NCI-H446 (cell line): ENCODE measurements at places on chromosomes 13 and 19.

DNA sequence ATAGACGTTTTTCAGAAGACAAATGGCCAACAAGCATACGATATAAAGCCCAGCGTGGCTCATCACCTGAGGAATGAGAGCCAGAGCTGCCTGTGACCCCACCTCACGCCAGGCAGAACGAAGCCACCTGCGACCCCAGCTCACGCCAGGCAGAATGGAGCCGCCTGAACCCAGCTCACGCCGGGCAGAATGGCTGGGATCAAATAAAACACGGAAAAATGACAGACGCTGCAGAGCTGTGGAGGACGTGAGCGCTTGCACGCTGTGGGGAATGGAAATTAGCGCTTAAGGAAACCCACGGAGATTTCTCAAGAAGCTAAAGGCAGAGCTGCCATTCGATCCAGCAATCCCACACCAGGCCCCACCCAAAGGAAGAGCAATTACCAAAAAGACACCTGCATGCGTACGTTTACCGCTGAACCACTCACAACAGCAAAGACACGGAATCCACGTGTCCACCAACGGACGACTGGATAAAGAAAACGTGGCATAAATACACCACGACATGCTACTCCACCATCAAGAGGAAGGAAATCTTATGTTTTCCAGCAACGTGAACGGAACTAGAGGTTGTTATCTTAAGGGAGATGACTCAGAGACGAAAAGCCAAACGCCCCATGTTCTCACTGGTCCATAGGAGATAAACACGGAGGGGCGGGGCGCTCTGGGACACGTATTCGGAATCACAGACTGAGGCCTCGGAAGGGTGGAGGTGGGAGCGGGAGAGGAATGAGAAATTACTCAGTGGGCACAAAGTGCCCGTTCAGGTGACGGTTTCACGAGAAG, 30.7 kb upstream of the C13orf46 start:
- no peak for DNase-seq

GRCh38 chr13:66933527-66933926, 296.6 kb downstream of the PCDH9 start:
- no peak for DNase-seq

GRCh38 chr19:50882188-50882587, 8.9 kb downstream of the KLK2 start:
- DNase-seq, result no peak

GRCh38 chr13:85806553-85807175, 7.4 kb upstream of the SLITRK6 start:
- DNase-seq, result no peak

GRCh38 chr13:29125191-29125933, 305.2 kb downstream of the MTUS2 start:
- DNase-seq, result no peak

DNA sequence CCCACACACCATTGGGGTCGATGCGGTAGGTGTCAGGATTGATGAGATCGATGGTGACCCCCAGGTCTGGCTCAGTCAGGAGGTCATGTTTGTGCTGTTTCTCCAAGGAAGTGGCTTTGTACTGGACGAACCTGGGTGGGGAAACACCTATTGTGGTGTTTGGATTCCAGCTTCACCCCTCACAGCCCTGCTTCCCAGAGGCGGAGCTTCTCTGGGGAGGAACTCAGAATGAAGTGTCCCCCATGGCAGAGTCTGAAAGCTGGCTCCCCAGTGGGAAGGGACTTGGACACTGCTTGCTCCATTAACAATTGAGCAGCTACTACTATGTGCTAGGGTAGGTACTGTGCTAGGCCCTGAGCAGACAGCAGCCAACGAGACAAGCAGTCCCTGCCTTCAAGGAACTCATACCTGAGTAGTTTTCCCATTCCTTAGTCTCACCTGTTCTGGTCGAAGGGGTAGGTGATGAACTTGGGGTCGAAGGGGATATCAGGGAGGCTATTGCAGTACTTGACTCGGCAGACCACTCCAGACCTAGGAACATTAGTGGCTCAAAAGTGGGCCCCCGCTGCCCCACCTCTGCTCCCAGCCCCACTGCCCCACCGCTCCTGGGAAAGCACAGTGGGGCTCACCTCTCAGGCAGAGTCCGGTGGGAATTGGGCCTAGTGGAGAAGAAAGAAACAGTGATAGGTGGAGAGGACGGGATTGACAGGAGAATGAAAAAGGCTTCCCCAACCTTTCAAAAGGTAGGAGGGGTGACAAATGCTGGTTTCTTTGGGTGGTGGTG, 1.1 kb downstream of the PAF1 start:
- no peak for DNase-seq

- no peak for DNase-seq
Observed at GRCh38 chr19:1001538-1002166, 1.4 kb downstream of the GRIN3B start.

DNA sequence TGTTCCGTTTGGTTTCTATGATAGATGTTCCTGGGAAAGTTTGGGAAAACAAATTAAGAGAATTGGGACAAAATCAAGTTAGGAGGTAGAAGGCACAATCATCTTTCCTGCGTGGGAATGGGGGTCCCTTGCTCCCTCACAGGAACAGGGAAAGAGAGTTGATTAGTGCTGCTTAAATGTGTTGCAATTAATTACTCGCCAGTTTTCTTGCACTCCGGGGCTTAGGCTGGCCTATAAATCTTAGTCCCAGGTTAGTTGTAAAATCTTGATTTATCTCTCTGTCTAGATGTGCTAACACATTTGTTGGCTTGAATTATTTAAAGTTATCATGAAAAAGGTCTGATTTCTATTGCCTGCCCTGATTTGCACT, 10.1 kb downstream of the B3GLCT start:
- DNase-seq, result no peak

DNA sequence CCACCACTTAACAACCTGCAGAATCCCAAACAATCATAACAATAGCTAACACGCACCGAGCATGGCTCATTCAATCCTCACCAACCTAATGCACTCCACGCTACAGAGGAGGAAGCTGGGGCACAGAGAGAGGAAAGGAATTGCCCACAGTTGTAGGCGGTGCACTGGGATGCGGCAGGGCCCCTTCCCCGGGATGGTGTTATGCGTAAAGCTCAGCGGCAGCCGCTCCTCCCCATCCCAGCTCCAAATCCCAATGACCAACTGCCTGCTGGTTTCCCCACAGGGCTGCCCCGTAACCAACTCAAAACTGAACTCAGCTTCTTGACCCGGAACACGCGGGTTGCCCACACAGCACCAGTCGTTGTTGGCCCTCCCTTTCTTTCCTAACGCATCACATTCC, 42.2 kb downstream of the SERP2 start:
- no peak for DNase-seq

- no peak for DNase-seq
Observed at GRCh38 chr13:108549934-108550333, 79.5 kb upstream of the MYO16 start.

GRCh38 chr13:98222816-98223215, 45.7 kb upstream of the RNF113B start:
- no peak for DNase-seq

- DNase-seq, result no peak
Observed at GRCh38 chr13:27583645-27584044, 36.7 kb downstream of the LNX2 start.

DNA sequence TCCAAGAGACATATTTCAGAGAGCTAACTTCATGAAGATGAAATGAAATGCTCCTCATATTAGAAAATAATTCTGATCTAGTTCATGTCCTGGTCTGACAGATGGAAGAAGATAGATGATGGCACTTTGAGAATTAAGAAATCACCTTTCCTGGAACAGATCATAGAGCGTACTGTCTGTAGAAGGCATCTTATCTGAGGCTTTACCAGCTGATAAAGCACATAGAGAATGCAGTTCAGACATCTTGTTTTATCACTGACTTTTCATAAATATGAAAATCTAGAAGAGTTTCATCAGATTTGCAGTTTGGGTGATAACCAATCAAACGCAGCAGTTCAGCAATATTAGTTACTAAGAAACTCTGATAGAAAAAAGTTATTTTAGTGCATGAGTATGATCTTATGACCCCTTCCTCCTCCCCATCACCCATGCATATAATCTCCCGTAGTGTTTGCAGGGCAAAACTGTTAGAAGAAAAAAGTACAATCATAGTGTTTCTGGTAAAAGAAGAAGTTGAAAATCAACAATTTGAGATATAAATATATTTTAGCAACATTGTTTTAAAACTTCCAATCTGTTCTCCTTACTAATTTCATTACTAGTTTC, 585.2 kb downstream of the PCDH9 start:
- no peak for DNase-seq

GRCh38 chr13:28457521-28457920, 37.4 kb downstream of the FLT1 start:
- DNase-seq, result no peak

DNA sequence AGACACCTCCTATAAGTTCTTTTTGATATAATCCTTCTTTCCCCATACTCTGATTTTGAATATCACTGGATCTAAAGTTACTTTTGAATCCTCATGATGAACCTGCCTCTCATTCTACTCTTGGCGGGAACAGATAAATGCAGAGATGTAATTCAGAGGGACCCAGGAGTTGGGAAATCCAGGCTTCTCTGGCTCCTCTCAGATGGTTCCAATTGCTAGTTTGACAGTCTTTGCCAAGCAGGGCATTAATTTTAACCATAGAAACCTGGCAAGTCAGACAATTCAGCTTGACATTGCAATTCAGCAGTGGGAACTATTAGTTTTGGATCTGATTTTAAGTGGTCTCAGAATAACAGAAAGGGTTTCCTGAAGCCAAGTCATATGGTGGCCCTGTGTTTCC, 67.3 kb upstream of the KLF12 start:
- no peak for DNase-seq

- DNase-seq, result no peak
Observed at GRCh38 chr13:20891768-20892167, 10.8 kb downstream of the XPO4 start.

GRCh38 chr19:6038634-6039405, 60.9 kb upstream of the RANBP3 start:
- DNase-seq, result peak; percentile 35

- no peak for DNase-seq
Observed at GRCh38 chr13:41307884-41308640, 3.0 kb upstream of the NAA16 start.

GRCh38 chr13:42377640-42378382, 105.9 kb downstream of the AKAP11 start:
- DNase-seq, result no peak

DNA sequence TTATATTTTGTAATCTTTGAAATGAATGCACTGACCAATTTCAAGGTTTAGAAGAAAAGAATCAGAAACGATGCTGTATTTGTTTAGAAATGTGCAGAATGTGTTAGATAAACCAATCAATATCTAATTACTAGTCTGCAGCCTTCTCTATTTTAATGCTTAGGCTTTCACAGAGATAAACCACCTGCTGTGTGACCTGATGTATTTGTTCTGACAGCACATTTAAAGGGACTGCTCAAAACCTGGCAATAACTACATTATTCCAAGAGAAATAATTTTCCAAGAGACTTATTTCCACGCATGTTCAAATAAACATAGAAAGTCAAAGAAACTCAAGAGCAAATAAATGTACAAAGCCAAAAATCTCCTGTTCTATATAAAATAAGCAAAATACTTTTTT, 641.6 kb upstream of the PCDH20 start:
- no peak for DNase-seq

DNA sequence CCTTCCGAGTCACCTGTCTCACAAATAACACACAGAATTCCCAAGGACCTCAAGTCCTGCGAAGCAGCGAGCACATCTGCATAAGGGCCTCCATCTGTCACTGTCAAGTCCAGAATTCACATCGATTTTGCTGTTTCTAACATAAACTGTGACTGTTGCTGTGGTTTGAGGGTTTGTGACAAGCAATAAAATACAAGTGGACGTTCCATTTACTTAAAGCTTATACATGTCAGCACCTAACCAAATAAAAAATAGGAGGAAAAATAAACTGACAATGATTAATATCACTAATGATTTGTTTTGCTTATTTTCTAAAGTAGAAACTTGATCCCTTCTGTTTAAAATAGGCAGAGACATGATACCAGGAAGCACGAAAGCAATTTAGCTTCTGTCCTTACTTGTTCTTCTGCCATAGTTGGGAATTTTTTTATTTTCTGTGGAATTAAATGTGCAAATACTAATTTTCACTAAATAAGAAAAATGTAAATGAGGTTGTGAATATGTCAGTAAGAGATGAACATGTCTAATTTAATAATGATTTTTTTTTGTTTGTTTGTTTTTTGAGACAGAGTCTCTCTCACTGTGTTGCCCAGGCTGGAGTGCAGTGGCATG, 279.1 kb downstream of the FGF9 start:
- DNase-seq, result no peak

- DNase-seq, result no peak
Observed at GRCh38 chr13:36778083-36778671, 40.8 kb upstream of the RFXAP start.

GRCh38 chr13:53200075-53200474, 171.5 kb downstream of the OLFM4 start:
- DNase-seq, result no peak

GRCh38 chr13:43698758-43699157, 88.0 kb downstream of the ENOX1 start:
- DNase-seq, result no peak

- DNase-seq, result no peak
Observed at GRCh38 chr13:94400874-94401273, 78.6 kb downstream of the DCT start.

GRCh38 chr13:39095500-39095899, 57.2 kb downstream of the NHLRC3 start:
- no peak for DNase-seq

GRCh38 chr13:108851660-108852059, 222.2 kb downstream of the MYO16 start:
- DNase-seq, result no peak

GRCh38 chr19:9000933-9001332, 9.3 kb downstream of the MUC16 start:
- no peak for DNase-seq

DNA sequence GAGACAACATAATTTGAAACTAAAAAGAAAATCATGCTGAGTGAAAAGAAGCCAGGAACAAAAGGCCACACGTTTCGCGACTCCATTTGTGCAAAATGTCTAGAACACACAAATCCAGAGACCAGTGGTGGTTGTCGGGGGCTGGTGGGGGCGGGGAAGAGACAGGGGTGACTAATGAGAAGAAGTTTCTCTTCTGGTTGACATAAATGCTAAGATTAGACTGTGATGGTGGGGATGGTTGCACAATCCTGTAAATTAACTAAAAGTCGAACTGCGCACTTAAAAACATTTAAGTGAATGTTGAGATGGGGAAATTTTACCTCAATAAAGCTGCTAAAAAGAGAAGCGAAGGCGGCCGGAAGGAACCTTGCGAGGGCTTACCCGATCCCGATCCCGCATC, 7.1 kb downstream of the AKAP8 start:
- no peak for DNase-seq

DNA sequence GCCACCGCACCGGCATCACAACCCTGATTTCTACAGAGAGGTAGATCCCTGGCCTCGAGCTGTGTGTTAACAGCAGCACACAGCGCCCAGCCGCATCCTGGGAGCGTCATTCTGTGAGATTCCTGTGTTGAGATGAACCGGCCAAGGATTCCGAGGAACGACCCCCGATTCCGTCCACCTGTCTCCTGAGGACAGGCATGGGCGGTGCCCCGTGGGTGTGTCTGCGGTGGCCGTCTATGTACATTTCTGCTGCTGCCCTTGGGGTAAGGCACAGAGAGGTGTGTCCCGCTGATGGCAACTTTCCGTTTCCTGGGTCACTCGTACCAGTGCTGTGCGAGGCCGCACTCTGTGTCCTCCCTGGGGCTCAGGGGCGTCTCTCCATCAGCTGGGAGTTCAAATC, 16.1 kb upstream of the F2RL3 start:
- DNase-seq, result no peak
